ENCODE measurements at places on chromosomes 4 and X.

DNA sequence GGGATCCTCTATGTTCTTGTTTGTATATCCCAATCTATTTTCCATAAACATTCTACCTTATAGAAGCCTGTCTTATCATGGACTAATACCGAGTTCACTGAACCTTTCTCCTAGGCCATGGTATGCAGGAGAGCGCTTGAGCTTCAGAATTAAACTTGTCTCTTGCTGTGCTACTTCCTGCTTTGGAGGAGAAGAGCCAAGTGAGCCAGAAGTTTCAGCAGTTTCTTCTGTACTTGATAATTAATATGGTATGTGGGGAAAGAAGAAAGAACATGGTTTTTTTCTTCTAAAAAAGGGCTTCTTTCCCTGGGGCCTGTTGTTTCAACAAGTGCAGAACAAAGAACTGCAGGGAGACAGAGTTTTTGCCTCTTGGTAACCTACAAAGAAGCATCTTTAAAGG, 172.8 kb downstream of the ATG4A start:
- no peak for DNase-seq

DNA sequence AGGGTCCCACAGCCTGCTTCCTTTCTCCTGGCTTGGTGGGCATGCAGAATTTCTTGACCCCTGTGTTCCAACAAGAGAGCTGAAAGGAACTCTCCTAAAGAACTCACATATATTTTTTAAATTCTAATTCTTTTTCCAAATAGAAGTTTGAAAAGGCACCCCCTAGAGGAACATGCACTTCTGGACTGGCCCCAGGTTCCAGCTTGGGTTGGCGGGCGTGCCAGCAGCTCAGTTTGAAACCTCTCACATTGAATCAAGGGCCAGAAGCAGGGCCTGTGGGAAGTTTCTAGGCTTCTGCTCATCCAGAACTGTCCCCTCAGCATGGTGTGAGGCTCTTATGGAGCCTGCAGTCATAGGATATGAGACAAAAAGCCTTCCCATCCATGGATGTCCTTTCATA, 132.6 kb downstream of the ATG4A start:
- DNase-seq, result no peak

- no peak for DNase-seq
These were observed 1870.9 kb downstream of the ARAP2 start for GRCh38 chr4:34373456-34373855.

DNA sequence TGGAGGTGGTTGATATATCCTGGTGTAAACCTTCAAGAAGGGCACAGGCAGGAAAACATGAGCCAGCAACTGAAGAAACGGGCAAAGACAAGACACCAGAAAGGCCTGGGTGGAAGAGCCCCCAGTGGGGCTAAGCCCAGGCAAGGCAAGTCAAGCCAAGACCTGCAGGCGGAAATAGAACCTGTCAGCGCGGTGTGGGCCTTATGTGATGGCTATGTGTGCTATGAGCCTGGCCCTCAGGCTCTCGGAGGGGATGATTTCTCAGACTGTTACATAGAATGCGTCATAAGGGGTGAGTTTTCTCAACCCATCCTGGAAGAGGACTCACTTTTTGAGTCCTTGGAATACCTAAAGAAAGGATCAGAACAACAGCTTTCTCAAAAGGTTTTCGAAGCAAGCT, 7.2 kb downstream of the ZFP42 start:
- no peak for DNase-seq

DNA sequence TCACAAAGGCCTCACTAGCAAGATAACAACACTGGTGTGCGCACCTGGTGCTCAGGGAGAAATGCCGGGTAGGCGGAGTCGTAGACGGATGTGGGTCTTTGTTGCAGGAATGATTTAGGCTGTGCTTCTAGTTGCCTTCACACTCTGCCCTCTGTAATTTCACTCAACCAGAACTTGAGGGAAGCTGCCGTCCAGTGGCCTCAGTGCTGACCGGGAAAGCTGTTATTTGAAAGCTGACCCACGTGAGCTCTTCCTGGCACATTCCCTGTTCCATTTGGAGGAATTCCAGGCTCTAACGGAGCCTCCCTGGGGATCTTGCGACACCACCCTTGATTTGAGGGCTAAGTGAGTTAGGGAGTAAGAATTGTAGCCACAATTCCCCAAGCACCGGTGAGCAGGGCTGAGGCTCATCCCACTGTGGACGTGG, 15.9 kb downstream of the SH3TC1 start:
- DNase-seq, result no peak

GRCh38 chrX:114073926-114074325, 510.0 kb upstream of the HTR2C start:
- DNase-seq, result no peak

DNA sequence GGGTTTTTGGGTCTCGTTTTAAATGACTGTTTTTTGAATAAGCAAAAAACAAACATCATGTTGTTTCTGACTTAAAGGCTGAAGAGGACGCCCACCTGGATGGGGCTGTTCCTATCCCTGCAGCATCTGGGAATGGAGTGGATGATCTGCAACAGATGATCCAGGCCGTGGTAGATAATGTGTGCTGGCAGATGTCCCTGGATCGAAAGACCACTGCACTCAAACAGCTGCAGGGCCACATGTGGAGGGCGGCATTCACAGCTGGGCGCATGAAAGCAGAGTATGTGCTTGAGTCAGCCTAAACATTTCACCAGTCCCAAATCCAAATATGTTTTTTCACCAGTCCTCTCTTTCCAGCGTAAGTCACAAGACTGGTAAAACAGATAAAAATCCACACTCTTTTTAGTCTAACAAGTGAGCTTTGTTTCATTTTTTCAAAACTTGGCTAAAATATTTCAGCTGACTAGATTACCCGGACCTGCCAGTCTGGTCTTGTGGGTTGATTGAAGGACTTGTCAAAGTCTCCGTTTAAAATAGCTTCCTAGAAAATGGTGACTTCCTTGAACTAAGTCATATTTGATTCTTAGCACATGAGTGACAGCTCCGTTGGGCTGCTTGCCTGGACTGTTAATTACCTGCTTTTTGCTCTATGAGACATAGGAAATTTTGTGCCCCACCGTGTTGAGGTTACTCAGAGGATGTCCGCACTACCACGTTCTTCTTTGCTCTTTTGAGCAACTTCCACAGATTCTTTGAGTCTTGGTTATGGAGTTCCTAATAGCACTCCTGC, 20.8 kb downstream of the ENOPH1 start:
- DNase-seq, result no peak

DNA sequence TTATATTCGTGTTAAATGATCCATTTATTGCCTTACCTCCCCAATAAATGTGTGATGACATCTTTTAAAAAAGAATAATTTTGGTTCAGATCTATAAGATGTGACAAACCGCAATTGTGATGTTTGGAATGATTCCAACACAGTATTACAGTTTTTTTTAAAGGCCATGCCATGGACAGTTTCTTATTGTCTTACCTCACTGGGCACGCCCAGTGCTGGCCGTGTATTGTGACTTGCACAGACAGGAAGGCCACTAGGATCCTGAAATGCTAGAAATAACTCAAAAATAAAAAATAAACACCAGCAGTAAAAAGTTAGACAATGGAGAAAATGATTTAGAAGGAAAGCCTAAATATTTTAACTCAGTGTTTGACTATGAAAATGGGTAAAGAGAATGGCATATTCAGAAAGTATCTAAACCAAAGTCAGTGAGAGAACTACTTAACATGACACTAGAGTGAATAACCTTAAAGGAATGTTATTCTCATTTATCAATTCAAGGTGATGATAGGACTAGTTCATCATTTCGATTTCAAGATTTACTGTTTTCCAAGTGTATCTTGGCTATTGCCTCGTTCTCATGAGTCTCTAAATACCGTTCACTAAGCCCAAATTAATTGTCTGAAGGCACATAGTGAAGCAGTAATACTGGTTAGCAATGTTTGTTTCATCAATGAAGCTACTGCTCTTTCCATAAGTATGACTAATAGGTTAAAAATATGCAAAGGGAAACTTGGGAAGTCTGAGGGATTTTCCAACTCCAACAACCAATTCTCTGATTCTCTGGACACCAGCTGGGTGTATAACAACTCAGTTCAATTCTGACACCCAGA, 46.1 kb upstream of the VEGFC start:
- DNase-seq, result no peak

DNA sequence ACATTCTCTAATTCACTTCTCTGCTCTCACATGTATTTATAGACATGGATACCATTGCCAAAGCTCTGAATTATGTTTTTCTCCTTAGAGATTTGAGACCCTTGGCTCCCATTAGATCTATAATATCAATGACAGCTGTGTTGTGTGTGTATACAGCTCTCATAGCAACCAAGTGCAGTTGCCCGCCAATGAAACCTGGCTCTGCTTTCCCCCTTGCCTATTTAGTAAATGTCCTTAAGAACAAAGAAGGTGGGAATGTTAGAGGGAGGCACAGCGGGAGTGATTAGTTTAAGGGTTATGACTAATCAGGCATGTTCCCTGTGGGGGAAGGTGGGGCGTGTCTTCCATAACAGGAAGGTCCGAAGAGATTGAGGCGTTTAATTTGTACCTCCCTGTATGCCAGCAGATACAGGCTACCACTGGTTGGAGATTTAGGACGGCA, 100.5 kb upstream of the TBC1D9 start:
- DNase-seq, result peak; percentile 5

DNA sequence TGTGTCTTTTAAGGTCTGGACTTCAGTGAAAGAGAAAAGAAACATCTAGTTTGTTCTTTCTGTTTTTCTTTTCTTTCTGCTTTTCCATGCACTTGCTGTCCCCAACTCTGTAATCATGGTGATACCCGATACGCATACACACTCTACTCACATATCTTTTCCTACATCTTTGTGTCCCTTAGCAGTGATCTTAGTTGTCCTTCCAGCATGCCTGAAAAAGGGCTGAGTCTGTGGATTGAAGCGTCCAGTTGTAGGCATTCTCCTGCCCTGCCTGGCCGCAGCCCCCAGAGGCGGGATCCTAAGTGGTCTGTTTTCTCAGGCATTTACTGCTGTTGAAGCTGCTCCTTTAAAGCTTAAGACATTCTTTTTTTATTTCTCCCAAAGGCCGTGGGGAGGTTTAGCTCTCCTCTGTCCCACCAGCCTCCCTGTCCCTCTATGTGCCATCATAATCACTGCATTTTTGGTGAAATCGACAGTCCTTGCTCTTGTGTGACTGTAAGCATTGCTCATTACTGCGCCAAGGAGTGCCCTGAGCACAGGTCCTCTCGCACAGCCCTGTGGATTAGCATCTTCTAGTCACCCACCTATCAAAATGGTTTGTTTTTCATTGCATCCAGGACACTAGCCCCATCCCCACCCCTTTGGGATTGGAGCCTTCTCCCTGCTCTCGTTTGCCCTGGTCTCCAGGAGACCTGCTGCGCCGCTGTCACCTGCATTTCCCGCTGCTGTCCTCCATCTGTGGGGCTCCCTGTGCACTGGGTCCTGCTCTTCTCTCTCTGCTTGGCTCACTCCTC, 4.4 kb downstream of the RGS12 start:
- peak; percentile 11 for DNase-seq

DNA sequence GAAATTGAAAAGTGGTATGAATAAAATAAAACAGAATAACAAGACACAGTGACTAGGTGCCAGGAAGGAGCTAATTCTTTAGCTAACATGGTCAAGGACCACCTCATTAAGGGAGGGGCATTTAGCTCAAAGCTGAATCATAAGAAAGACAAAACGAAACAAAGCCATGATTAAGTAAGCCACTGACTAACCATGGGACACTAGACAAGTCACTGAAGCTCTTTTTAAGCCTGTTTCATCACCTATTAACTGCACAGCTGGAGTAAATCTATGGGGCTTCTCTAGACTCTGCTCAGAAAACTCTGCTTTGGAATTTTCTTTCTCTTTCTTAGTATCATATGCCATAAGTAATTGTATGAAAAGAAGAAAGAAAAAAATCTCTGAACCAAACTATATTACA, 49.8 kb upstream of the C1QTNF7 start:
- DNase-seq, result no peak

- DNase-seq, result peak; percentile 82
These were observed 73.0 kb upstream of the PJA1 start for GRCh38 chrX:69238114-69238886.

- DNase-seq, result no peak
These were observed 61.9 kb upstream of the ZCCHC13 start for GRCh38 chrX:74242050-74242449.

DNA sequence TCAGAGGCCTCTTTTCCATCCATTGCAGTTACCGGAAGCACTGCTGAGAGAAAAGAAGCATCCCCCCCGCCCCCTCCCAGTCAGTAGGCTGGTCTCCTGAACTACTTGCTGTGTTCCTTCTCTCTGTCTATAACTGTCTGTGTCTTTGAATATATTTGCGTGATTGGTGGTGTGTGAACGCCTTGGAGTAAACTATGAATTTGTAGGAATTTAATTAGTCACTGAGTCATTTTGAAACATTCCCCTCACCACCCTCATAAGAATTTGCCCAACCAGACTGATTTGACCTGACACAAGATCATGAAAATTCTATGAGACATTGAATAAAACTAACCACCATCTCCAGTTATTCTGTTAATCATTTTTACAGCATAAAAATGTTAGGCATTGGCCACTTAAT, 6.7 kb upstream of the NXF3 start:
- no peak for DNase-seq

GRCh38 chr4:36341936-36342335, 60.5 kb downstream of the DTHD1 start:
- DNase-seq, result no peak

- no peak for DNase-seq
These were observed 326.1 kb downstream of the SH3BGRL start for GRCh38 chrX:81527881-81528440.

DNA sequence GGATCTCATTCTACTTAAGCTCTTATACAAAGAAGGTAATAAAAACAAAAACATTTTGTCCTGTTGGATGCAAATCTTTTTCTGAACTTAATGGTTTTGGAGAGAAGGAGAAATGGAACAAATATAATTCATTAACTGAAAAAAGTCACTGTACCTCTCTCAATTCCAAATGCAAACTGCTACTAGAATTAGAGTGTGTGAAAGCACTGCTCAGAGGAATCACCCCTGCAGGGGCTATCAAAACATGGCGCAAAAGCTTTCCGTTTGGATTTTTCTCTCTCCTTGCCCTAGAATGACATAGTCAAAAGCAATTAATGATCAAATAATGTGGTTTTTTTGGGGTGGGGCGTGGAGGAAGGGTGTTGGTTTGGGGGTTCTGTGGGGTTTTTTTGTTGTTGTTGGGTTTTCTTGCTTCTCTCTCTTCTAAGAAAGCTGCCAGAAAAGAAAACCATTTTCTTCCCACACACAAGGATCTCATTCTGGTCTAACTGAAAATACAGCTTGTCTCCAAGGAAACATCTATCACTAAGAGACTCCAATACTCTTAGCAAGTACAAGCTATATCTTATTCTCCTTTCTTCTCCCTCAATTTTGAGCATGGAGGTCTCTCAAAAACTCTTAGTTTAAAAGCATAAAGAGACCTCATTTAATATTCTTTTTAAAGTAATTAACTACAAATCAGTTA, 41.6 kb downstream of the USP46 start:
- no peak for DNase-seq

GRCh38 chr4:41538017-41538733, at the start of gene LIMCH1:
LIMCH1 (plus strand) TSS chr4:41538157; CDS start chr4:41605996, 67,839 bp downstream.
- no peak for DNase-seq

DNA sequence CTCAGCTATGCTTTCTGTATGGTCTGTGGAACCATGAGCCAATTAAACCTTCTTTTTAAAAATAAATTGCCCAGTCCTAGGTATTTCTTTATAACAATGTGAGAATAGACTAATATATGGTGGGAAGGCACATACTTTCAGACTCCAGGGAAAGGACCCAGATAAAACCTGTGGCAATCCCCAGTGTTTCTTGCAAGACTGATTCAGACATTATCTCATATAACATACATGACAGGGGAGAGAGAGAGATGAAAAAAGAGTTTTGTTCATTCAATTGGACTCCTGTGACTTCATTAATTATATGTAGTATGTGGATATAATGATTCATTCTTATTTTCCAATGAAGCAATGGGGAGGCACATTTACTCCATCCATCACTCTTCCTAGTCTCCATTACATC, 291.4 kb upstream of the PRKX start:
- DNase-seq, result no peak

- DNase-seq, result no peak
These were observed 27.4 kb downstream of the HMGN5 start for GRCh38 chrX:81174286-81174685.
